Activated T-cell treated with anti-CD3 and anti-CD28 coated beads for 24 hours (primary cell): ENCODE measurements at places on chromosomes 1 and 21.

DNA sequence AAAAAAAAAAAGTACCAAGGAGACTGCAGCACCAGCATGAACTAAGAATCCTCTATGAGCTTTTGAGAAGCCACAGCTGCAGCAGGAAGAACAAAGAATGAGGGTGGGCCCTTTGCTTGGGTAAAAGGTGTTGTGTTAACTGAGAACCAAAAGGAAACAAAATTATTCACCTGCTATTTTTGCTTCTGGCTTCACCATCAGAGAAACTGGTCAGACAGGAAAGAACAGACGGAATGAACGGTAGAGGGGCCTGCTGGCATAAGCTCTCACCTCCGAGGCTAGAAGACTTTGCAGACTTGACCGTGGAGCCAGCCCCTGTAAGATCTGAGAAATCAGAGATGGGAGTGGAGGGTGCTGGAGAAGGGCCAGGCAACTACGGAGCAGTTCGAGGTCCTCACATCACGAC is 27.6 kb downstream of the IL10RB start:
- DNase-seq: no peak

DNA sequence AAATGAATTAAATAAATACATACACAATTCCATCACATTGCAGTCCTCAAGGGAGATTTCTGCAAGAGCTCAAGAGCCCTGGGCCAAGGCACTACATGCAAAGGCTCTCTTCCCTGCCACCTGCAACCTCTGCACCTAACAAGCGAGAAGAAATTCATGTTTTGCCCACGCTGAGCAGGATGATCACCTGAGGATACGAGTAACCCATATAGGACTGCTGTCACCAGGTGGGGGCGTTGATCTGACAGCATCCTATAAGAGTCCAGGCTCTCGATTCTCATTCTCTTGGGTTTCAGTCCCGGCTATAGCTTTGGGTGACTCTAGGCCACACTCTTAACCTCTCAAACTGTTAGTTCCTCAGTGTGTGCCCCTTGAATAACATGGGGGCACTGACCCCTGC is 18.7 kb upstream of the SPOCD1 start:
- DNase-seq: no peak

DNA sequence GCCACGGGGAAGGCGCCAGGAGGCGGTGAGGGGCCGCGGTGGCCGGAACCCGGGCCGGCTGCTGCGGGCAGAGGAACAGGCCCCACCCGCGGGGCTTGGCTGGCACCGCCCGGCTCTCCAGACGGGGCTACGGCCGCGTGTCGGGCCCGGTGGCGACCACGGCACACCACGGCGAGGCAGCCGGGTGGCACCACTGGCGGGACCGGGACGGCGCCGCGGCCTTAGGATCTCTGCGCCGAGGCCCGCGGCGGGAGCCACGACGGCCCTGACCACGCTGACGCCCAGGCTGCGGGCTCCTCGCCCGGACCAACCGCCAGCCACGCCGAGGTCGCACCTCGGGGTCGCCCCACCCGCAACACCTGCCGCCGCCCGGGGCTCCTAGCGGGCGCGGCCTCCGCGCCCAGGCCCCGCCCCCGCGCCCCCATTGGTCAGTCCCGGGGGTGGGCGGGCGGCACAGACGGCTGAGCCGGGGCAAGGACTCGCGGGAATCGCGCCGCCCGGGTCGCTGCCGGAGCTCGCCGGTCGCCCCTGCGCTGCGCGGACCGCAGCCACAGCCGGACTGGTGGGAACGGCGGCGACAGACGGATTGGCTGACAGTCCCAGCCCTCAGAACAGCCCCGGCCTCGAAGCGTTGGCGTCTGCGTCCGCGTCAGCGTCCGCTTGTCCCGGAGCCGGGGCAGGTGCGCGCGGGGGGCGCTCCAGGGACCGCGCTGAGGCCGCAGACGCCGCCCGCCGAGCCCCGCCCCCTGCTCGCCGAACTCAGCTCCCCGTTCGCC is at the start of gene BMP8A:
BMP8A (plus strand) TSS at position 491 of the 776 bp plus-strand sequence. CDS start 356 bp downstream, outside the sequence.
- DNase-seq: peak; percentile 56

DNA sequence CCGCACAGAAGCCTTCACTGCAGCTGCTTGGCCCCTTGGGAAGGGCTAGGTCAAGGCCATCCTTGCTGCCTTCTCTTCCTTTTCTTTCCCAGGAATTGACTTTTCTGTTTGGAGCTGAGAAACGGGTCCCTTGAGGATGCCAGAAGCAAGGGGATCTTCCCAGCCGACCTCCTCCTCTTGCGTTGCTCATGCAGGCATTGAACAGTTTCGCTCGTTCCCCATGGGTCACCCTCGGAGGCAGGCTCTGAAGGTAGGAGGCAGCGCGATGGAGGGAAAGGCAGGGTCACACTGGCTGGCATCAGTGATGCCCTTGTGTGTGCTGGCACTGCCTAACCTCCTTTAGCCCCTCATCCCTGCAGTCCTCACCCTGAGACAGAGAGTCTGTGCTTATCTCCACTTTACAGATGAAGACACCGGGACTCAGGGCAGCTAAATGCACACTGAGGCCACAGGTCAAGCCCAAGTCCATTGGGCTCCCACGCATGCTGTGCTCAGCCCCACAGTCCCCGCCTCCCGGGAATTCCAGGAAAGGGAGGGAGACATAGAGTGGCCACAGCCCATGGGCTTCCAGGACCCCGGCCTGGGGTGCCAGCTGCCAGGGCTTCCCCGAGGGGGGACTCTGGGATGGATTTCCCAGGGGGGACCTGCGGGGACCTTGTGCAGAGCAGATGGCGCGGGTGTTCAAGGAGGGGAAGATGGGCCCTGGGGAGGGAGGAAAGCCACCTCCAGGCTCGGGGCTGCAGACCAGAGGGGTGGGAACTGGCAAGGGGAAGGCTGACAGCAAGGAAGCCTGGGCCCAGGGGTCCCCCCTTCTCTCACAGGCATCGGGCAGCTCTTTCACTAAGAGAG is 90.2 kb downstream of the SPSB1 start:
- DNase-seq: no peak

- no peak for DNase-seq
Measured at GRCh38 chr1:153699768-153700167, 21.3 kb downstream of the NPR1 start.
